Sigmoid colon (tissue), 7 donors: ENCODE measurements at places on chromosomes 5 and 9. TPM values are rescaled to one million over a fixed set of nuclear protein-coding genes. Genes with fewer than 3 reads are reported as not detected.
A peak's percentile ranks its signal among the peaks of the same experiment; 100 is the strongest.

DNA sequence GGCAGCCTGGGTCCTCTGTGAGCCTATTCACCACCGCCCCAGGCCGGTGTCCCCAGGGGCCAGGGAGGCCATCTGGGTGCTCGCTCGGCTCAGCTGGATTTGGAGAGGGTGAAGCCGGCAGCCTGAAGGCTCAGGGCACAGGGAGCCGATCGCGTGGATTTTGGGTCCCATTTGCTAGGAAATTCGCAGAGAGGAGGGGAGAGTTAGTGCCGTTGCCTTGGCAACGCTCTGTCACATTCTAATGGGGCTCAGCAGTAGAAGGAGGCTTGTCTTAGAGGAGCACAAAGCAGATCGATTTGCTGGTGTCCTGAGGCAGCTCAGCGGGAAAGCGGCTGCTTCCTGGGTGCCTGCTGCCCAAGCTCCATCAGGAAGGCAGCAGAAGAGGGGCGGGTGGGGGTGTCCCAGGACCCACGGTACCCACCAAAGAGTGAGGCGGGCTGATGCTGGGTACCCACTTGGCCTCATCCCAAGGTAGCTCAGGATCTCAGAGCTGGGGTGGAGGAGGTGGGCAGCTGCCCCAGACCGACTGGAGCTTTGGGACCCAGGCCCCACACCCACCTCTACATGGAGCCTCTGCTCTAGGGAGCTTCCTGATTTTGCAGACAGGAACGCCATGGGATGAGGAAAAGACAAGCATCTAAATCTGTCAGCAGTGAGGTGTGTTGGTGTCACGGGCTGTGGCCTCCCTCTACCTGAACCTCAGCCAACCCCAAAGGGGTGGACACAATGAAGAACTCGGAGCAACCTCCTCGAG lies 17.1 kb upstream of the OLFM1 start:
- no peak overlapping the region for H3K27ac ChIP-seq
- H3K36me3 ChIP-seq = no peaks in the 10 kb centered on the region
- peak; percentile 48 for DNase-seq
- peaks cover 8% of the 10 kb centered on the region for H3K4me1 ChIP-seq
- no peaks in the 10 kb centered on the region for H3K27me3 ChIP-seq

The SPATA31E1 gene
- not detected for total RNA-seq

The MZB1 gene
- total RNA-seq = not detected

The ANKRD18B gene
- not detected for total RNA-seq

DNA sequence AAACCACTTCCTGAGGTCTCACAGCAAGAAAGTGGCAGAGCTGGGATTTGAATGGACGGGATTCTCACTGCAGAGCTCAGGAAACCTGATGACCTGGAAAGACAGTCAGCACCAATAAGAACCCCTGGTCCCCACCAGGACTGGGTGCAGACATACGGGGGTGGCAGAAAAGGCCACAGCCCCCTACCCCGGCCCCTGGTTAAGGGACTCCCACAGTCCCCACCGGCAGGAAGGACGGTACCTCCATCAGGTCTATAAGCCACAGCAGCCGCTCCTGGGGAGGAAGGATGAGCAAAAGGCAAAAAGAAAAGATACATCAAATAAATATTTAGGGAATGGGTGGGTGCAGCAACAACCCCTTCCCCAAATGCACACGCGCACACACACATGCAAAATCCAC lies 32.0 kb upstream of the AKNA start:
- no peaks in the 10 kb centered on the region for H3K4me1 ChIP-seq
- no peak overlapping the region for H3K27ac ChIP-seq
- H3K4me3 ChIP-seq = no peak overlapping the region

The RPL7A gene
- 2,561 TPM for total RNA-seq

DNA sequence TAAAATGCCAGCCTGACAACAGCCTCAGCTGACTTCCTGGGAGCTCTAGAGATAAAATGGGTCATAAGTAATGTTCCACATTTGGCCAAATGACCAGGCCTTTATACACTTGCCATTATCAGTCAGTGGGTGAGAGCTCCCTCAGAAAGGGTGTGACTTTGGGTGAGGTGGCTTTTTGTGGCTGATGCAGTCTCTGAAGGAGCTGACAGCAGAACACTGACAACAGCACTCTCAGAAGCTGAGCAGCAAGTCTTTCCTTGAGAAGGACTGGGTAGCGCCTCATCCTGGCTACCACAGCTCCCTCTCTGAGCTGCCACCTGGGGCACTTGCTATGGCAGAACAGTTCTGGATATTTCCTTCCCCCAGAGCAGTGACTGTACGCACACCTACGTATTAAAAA lies 22.0 kb upstream of the GNAQ start:
- H3K27me3 ChIP-seq = no peaks in the 10 kb centered on the region
- H3K4me3 ChIP-seq = no peak overlapping the region
- DNase-seq = no peak
- H3K36me3 ChIP-seq = no peaks in the 10 kb centered on the region
- H3K4me1 ChIP-seq = no peaks in the 10 kb centered on the region
- no peak overlapping the region for H3K27ac ChIP-seq

DNA sequence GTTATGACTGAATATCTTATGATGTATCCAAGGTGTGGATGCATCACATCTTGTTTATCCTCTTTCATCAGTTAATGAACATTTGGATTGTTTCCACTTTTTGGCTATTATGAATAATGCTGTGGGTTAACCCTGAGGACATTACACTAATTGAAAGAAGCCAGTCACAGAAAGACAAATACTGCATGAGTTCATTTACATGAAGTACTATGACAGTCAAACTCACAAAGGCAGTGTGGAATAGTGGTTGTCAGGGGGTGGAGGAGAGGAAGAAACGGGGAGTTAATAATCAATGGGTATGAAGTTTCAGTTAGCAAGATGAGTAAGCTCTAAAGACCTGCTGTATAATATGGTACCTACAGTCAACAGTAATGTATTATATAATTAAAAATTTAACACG lies 409.4 kb upstream of the CTNND2 start:
- no peaks in the 10 kb centered on the region for H3K4me1 ChIP-seq
- H3K36me3 ChIP-seq = no peaks in the 10 kb centered on the region
- no peak overlapping the region for H3K27ac ChIP-seq
- no peak for DNase-seq
- H3K27me3 ChIP-seq = no peaks in the 10 kb centered on the region
